ENCODE measurements at places on chromosomes 2 and 18.

DNA sequence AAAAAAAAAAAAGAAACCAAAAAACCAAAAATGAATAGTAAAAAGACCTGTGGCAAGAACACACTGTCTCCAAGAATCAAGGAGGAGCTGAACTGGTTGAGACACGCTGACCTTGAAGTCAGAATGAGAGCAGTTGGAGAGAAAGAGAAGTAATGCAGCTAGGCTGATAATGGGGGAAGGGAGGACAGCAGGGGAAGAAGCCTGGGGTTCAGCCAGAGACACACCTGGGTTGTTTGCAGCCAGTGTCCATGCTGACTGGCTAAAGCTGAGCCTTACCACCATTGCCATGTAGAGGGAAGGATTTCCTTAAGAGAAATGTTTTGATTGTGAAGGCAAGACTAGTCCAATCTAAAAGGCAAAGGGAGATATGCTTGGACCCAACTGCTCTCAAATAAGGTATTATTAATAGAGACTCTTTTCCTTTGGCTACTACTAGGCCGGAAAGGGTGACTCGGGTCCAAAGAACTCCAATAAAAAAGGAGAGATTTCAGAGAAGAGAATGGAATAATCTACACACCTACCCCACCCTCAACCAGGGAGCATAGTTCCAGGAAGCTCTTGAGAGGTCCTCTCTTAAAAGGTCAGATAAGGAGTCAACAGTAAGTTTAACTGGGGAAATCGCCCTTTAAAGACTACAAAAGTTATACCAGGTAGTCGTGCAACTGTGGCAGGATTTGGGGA is 25.2 kb upstream of the REL start:
- no peak for DNase-seq

GRCh38 chr2:196703695-196704094 is 64.2 kb downstream of the CCDC150 start:
- DNase-seq, result no peak

GRCh38 chr2:85903849-85904248 is 15.1 kb upstream of the ST3GAL5 start:
- no peak for DNase-seq

- DNase-seq, result no peak
Observed at GRCh38 chr18:25834061-25834460, 256.4 kb downstream of the SS18 start.

- no peak for DNase-seq
Observed at GRCh38 chr2:216683846-216684245, 11.5 kb downstream of the IGFBP5 start.

GRCh38 chr2:108594132-108594981 is 60.1 kb downstream of the LIMS1 start:
- DNase-seq, result no peak

DNA sequence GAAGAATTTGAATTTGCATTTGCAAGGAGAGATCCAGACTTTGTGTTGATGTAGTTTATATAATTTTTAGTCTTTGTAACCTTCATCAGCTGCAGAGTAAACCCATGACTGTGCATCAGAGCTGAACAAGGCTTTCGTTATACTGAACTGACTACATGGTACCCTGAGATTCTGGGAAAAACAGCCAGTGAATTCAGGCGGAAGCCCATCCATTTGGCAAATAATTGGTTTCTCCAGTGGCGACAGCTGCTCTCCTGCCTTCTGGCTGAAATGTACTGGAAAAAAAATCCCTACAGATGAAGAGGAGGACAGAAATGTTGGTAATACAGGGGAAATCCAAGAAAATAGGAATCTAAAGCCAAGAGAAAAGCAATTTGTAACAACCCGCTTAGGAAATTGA is 657.5 kb upstream of the CDH7 start:
- no peak for DNase-seq

- no peak for DNase-seq
Observed at GRCh38 chr18:59087391-59087790, 52.3 kb upstream of the SEC11C start.

GRCh38 chr2:224951723-224952481 is 90.4 kb downstream of the DOCK10 start:
- DNase-seq, result no peak

- DNase-seq, result peak; percentile 24
Observed at GRCh38 chr2:102615620-102616436, 3.5 kb upstream of the SLC9A2 start.

- no peak for DNase-seq
Observed at GRCh38 chr18:25136416-25137196, 215.4 kb downstream of the ZNF521 start.

DNA sequence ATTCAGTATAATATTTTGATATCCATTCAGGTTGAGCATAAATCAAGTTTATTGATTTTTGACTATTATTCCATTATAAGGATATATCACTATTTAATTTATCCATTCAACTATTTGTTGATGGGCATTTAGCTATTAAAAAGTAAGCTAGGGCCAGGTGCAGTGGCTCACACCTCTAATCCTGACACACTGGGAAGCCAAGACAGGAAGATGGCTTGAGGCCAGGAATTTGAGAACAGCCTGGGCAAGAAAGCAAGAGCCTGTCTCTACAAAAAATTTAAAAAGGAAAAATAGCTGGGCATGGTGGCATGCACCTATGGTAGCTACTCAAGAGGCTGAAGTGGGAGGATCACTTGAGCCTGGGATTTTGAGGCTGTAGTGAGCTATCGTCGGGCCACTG is 183.5 kb downstream of the HNMT start:
- no peak for DNase-seq

- no peak for DNase-seq
Observed at GRCh38 chr2:221997100-221997499, 301.7 kb downstream of the PAX3 start.

GRCh38 chr2:220001751-220002150 is 374.3 kb downstream of the SLC4A3 start:
- DNase-seq, result no peak

DNA sequence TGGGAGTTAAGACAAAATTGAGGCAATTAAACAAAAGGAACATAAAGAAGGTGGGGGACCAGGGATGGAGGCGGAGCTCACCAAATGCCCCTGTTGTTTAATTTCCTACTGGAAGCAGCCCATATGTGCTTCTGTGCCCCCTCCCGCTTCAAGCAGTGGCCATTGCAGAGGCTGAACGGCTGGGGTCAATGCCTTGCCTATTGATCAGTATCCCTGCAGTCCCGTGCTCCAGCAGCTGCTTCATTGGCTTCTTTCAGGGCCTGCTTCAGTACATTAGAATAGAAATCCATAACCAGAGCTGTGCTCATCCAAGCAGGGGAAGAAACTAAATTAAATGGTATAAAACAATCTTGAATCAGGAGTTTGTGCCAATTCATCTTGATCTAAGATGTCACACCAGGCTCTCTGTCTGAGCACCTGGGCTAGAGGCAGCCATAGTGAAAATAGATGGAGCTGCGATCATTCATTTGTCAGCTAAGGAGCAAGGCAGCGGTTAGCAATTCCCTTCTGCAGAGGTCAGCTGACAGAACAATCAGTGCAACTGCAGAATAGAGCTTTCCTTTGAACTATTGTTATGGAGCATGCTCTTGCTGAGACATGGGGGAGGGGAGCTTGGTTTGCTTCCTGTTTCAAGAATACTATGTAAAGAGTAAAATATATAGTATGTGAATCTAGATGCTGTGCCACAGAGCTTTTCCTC is 222.4 kb downstream of the WDR7 start:
- no peak for DNase-seq

DNA sequence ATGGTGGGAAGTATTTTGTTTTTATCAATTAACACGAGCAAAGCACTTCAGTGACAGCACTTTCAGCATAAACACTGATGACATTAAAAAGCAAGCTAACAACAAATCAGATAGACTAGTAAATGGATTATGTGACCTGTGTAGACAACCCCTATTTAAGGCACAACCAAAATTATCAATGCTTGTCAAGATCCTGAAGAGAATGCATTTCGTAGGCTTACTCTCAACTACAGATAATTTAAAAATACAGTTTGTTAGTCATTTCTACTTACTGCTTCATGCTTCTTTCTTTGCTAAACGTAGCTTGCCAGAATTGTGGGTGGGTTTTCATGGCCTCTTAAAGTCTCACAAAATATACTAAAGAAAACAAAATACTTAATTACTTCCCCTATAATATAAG is 3.4 kb downstream of the CSRNP3 start:
- no peak for DNase-seq

- no peak for DNase-seq
Observed at GRCh38 chr2:4551691-4552474, 848.5 kb downstream of the DCDC2C start.

GRCh38 chr2:120423167-120423943 is 77.4 kb downstream of the INHBB start:
- DNase-seq, result no peak

- DNase-seq, result no peak
Observed at GRCh38 chr2:190636361-190636760, 12.5 kb upstream of the NAB1 start.

- DNase-seq, result no peak
Observed at GRCh38 chr2:118834440-118834810, 13.0 kb downstream of the EN1 start.

- no peak for DNase-seq
Observed at GRCh38 chr2:201966691-201967438, 66.8 kb upstream of the FZD7 start.

DNA sequence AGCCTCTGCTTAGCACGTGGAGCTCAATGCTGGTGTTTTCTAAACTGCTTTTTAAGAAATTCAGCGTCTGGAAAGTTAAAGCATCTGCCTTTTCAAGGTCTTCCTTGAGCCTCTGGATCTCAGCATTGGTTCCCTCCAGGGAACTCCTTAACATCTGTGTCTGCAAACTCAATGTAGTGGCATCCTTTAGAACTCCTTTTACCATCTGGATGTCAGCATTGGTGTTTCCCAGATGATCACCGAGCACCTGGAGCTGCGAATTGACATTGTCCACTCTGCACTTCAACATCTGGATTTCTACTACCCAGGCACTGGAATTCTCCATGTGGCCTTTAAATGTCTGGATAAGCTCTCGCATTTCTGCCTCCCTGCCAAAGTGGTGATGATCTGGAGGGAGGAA is 3.7 kb downstream of the CLEC4F start:
- no peak for DNase-seq

GRCh38 chr2:5287558-5288334 is 404.4 kb upstream of the SOX11 start:
- no peak for DNase-seq

- no peak for DNase-seq
Observed at GRCh38 chr2:56185582-56186046, 1.8 kb downstream of the CCDC85A start.

DNA sequence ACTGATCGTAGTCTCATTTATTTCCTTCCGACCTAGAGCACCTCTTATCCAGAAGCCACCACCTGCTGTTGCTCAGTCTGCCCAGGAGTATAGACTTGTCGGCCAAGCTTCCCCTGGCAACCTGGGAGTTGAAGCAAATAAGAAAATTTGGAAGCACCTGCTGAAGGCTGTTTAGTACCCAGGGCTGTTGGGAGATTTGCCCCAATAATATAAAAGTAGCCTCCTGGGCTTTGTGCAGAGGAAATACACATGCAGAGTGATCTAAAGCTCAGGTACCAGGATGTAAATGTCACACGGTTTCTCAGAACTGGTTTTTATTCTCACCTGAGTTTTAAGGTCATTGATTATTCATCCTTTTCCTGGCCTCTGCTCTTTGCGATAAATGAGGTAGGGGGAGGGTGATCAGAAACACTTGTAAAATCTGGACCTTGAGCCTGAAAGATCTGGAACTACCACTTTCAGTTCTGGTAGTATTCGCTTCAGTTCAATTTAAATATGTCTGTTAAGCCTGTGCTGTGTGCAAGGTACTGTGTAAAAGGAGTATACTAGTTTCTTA is 789 bp upstream of the COX7A2L start:
- DNase-seq, result no peak

DNA sequence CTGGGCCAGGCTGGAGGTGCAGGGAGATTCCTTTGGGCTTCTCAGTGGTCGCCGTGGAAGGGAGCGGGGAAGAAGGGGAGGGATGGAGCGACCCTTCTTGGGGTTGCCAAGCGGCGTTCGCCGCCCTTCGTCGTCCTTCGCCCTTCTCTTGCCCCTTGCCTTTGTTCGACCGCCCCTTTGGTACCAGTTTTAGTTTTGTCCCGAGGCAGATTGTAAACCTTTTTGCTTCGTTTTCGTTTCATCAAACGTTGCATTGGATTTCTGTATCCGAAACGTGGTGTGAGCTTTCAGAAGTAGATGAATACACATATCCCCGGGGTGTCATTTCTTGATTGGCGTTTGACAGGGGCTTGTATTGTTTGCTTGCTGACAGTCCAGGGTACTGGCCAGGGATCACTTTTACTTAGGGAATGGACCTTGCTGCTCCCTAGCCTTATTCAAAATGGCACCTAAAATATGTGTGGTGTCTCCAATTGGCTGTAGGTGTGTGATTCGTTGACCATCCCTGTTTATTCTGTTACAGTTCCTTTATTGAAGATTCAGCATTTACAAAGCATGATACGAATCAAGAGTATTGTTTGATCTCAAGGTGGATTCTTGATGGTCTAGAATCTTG is 788 bp downstream of the USP14 start:
- no peak for DNase-seq

DNA sequence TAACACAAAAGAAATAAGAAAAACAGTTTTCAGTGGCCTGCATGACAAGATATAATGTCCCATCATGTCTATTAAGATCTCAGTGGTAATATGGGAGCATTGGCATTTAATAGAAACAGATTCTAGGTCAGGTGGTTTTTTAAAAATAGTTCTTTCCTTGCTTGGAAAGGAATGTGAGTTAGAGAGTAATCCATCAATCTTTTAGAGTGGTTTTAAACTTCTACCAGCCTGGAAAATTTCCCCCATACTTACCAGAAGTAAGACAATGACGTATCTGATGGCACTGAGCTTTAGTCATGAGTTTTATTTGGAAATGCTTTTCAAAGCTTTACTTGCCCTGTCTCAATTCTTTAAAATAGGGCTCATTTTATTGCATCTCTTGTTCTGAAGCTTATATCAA is 441.7 kb upstream of the SMIM21 start:
- DNase-seq, result no peak

DNA sequence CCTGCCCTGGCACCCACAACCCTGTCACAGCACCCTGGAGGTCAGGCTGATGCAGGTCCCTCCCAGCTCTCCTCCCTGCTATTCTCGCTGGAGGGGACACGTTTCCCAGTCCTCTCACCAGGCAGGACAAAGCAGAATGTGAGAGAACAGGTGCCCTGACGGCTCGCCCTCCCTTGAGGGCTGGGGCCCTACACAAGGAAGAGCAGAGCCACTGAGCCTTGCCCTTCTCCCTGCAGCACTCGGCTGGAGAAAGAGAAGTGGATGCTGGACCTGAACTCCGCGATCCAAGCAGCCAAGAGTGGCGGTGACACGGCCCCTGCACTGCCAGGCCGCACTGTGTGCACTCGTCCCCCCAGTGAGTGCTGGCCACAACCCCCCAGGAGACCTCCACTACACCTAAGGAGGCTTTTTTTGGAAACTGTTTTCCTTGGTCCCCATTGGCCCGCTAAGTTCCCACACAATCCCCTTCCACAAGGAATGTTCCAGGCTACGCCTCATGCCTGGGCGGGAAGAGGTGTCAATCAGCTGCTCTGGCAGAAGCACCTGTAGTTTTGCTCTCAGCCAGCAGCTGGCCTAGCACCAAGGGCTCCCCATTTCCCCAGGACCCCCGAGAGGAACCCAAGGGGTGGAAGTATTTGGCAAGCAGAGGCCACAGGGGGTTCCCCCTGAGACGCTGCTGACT is 17.4 kb downstream of the STK25 start:
- no peak for DNase-seq

- no peak for DNase-seq
Observed at GRCh38 chr2:29817801-29818680, 103.3 kb downstream of the ALK start.
